ENCODE measurements at places on chromosomes 4 and X.

DNA sequence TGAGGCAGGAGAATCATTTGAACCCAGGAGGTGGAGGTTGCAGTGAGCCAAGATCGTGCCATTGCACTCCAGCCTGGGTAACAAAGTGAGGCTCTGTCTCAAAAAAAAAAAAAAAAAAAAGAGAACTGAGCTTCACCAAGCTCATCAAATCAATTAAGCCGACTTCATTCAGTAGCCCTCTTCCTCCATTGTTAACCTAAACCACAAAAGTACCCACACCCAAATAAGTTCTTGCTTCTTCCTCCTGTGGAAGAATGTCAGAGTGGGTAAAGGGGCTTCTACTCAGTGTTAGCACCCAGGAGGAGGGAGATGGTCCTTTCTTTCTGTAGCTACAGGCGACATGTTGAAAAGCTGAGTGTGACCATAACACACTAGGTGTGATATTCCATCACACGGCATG is 58.6 kb upstream of the CHRNA9 start:
- DNase-seq = no peak

- DNase-seq = no peak
Measured at GRCh38 chr4:53854991-53855568, 209.3 kb downstream of the CHIC2 start.

DNA sequence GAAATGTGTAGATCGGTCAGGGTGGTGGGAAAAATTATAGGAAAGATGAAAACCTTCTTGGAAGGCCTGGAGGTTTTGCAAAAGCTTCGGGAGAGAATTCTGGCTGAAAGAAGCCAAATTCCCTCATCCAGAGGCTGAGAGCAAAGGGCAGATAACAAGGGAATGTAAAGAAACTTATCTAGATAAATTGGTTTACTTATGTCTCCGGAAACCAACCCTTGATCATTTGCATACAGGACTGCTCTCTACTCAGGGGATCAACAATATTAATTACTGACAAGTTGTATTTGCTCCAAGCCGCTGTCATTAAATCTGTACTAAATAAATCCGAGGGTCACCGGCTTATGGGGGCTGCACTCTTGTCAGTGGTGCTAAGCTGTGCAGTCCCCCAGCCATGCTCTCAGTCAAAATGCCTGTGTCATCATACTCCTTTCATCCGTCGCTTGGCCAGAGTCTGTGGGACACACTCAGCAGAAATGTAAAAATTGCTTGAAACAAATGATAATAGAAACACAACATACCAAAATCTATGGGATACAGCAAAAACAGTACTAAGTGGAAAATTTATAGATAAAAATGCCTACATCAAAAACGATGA is 715.7 kb downstream of the KCTD8 start:
- no peak for DNase-seq

DNA sequence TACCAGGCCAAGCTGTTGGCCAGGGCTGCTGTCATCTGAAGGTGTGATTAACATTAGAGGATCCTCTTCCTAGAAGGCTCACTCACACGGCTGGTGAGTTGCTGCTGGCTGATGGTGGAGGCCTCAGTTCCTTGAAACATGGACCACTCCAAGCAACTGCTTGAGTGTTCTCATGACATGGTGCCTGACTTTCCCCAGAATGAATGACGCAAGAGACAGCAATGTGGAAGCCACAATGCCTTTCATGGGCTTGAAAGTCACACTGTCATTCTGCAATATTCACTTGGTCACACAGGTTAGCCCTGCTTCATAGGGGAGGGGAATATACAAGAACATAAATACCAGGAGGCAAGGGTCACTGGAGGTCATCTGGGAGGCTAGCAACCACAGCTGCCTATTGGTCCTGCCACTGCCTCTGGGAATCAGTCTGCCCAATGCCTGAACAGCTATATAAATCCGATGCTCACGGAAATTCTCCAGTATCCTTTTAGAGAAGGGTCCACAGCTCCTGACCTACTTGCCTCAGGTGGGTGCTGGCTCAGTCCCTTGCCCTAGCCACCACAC is 97.1 kb upstream of the MAML3 start:
- DNase-seq = no peak

GRCh38 chr4:152168987-152169616 is 366.8 kb downstream of the FBXW7 start:
- DNase-seq = no peak

- peak; percentile 47 for DNase-seq
Measured at GRCh38 chr4:142574306-142574705, 271.8 kb downstream of the INPP4B start.

DNA sequence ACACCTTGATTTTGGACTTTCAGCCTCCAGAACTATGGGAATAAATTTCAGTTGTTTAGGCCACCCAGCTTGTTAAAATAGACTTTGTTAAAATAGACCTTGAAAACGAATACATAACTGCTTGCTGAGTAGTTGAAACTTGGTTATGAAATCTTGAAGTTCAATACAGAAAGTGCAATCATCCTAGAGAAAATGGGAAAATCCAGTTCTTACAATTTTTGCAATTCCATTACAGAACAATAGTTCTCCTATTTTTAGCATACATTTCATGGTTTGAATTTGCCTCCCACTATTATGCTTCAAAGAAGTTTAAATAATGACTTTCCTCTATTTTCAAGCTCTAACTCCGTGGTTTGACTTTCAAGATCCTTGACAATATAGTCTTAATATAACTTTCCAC is 10.5 kb downstream of the TLR1 start:
- DNase-seq = no peak

DNA sequence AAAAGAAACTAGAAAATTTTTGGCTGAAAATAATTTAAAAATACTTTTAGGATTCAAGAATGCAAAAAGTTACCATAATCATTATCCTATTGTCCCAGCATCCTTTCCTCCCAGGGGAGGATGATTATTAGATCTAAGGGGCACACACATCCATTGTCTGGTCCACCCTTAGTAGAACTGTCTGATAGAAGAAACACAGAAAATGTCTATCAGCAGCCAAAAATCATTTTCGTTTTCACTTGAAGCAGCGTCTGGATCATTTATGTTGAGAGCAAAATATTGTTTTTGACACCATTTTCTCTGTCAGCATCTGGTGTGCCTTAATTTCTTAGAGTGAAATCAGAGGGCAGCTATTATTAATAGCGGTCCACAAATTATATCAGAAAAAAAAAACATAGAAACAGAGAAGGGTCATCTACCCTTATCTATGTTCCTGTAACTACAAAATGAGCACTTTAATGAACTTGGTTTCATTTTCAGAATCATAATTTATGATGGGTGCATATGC is 446.3 kb downstream of the TRAM1L1 start:
- no peak for DNase-seq

DNA sequence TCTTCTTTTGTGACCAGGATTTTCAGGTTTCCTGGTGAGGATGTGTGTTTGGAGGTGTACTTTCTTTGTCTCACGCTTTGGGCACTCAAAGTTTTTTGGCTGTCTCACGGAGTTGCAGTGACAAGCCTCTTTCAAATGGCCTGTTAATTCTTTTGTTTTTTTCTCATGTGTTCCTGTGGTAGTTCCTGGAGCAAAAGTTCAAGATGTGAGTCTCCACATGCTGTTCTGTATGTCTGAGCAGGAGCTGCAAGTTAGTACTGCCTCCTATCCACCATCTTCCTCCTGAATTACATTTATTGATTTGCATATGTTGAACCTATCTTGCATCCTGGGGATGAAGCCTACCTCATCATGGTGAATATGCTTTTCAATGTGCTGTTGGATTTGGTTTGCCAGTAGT is 118.5 kb downstream of the VSIG4 start:
- no peak for DNase-seq

GRCh38 chrX:42943051-42943974 is 165.3 kb upstream of the PPP1R2C start:
- DNase-seq = peak; percentile 34

DNA sequence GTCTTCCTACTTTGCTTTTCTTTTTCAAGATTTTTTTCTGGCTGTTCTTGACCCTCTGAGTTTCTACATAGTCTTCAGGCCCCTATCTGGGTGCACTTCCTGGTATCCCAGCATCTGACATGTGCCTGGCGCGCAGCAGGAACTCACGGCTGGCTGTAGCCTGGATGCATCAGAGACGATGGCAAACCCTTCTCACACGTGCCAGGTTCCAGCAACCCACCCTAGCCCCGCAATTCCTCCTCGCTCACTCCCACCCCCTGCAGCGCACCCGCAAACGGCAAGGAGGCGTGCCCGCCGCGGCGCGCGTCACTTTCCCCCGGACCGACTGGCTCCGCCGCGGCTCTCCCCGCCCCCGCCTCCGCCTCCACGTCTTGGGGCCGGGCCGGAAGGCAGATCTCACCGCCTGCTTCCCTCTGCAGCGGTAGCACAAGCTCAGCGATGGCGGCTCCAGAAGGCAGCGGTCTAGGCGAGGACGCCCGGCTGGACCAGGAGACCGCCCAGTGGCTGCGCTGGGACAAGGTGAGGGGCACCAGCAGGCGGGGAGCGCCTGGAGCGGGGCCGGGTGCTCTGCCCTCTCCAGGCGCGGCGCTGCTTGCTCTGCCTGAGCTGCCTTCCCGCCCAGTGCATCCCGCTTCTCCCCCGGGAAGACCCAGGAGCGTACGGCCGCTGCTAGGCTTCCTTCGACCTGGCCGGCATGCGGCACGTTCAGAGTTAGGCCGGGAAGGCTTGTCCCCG is at the start of gene PGM2:
Gene PGM2 (plus strand): TSS at position 392 of the 735 bp plus-strand sequence. CDS start 47 bp downstream, at position 439.
- DNase-seq = peak; percentile 93

- no peak for DNase-seq
Measured at GRCh38 chr4:119237642-119238041, 25.1 kb downstream of the USP53 start.

GRCh38 chrX:32877592-32877991 is 333.8 kb downstream of the DMD start:
- DNase-seq = no peak

DNA sequence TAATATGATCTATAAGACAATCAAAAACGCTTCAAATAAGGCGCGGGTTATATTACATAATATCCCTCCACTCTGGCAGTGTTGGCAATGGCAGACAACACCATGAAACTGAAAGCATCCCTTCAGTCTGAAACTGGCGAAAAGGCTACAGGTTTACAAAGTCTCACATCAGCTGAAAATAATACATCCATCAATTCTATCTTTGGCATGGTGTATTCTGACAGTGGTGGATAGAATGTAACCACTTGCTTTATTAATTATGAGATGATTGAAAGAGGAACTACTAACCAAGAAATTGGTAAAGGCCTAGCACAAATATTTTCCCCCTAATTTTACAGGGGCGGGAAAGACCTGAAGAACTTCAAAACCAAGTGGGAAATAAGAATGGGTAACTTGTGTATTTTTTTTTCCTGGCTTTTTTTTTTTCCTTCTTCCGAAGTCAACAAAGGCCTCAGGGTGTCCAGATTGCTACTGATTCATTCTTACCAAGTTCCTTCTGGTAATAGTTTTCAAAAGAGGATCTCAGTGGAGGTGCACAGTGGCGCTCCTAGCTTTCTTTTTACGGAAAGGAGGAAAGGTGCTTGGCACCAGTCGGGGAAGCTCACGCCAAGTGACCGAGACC is 728 bp downstream of the UBA6 start:
- DNase-seq = no peak

- no peak for DNase-seq
Measured at GRCh38 chr4:66048861-66049260, 378.6 kb upstream of the EPHA5 start.

DNA sequence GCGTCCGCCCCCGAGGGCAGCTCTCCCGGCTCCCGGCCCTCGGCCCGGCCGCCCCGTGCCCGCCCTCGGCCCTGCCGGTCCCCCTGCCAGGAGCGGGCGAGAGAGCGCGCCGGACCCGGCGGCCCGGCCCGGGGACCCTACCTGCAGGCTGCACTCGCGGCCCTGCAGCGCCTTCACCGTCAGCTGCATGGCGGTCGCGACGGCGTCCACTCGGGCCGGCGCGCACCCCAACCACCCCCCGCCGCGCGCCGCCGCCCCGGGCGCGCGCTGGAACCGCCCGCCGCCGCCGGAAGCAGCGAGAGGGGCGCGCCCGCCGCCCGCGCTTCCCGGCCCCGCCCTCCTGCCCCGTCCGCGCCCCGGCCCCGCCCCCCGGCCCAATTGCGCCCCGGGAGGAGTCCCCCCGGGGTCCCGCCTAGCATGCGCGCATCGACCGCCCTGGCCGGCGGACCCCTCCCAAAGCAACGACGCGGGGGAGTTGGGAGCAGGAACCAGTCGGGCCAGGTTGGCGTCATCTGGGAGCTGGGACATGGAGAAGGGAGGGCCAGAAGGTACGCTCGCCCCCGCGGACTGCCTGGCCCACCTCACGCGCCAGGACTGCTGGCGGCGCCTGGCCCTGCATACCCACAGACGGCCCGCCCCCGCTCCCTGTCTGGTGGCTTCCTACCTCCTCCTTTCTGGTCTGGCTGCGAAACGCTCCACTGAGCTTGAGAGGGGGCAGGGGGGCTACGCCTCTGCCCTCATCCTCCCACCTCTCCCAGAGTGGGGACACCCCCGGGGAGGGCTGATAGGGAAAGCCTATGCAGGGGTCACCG is at the start of gene UBL4A:
Gene UBL4A (minus strand): TSS at position 220 of the 812 bp plus-strand sequence. CDS start 31 bp downstream, at position 189.
- peak; percentile 68 for DNase-seq

GRCh38 chrX:20352504-20352903 is 85.8 kb upstream of the RPS6KA3 start:
- peak; percentile 6 for DNase-seq

- DNase-seq = no peak
Measured at GRCh38 chr4:40409835-40410234, 74.7 kb downstream of the CHRNA9 start.

DNA sequence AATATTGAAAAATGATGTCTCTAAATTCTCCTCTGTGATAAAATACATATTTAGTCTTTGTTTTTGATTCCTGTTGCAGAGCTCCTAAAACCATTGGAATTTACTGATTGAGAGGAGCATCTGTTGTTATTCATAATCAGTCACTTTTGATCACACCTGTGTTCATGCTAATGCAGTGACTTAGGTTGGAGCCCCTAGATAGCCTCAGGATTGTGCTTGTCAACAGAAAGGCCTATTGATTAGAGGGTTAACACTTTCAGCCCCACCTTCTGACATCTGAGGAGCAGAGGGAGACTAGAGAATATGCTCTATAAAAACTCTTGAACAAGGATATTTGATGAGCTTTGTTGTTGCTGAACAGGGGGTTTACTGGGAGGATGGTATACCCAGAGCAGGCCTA is 409.5 kb upstream of the ADGRL3 start:
- no peak for DNase-seq

- DNase-seq = no peak
Measured at GRCh38 chr4:108417923-108418322, 202.5 kb upstream of the RPL34 start.

- no peak for DNase-seq
Measured at GRCh38 chr4:81607950-81608349, 136.2 kb upstream of the RASGEF1B start.

DNA sequence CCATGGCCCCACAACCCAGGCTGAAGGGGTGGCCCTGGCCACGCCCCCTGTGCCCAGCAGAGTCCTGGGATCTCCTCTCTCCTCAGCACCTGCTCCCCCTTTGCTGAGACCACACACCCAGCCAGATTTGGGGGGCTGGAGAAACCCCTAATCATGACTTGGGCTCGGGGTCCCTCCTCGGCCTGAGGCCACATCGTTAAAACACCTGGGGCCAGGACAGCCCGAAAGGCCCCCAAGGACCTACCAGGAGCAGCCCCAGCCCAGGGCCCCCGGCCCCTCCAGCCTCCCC is 116.7 kb downstream of the FAM53A start:
- DNase-seq = no peak

GRCh38 chr4:26884026-26884425 is 23.4 kb downstream of the STIM2 start:
- no peak for DNase-seq
